Activated naive CD4-positive, alpha-beta T cell (primary cell): ENCODE measurements at places on chromosomes 6 and 20.

DNA sequence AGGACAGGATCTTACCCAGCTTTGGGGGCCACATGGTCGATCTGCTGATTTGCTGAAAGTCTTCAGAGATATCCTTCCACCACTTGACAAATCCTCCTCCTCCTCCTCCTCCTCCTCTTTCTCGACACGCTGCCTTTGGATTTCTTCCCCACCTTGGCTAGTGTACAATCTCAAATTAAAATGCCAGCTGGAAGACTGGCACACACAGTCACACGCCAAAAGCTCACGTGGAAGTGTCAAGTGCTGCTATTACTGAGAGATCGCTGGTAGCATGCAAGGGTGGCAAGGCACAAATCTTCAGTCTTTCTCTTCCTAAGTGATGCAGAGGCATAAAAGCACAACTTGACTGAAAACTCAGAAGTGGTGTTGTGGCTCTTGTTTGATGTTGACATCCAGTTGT, 35.3 kb downstream of the GPR6 start:
- DNase-seq, result no peak

DNA sequence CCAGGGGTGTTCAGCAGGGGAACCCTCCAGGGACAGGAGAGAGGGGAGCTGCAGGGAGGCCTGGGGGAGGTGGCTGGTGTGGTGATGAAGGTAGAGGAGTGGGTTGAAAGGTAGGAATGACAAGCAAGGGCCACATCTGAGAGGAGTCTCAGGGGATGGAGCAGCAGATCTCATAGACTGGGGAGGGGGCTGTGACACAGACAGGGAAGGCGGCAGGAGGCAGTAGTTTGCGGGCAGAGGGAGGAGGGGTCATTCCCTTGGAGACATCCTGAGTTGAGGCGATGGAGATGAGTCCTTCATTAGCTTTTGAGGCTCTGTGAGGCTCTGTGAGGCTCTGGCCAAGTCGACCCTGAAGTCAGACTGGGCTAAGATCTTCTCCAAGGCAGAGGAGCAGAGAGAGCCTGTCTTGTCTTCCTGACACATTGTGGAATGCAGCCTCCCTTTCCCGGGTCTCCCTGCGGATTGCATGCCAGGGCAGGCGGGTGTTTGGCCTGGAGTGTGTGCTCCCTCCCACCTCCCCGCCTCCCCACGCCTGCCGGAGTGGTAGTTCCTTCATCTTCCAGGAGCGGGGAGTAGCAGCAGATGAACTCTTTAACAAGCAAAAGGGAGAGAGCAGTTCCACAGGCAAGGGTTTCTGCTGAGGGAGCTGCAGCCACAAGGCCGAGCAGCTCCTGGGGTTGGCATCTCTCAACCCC, 34.3 kb upstream of the MLN start:
- no peak for DNase-seq

- peak; percentile 42 for DNase-seq
Observed at GRCh38 chr6:13445005-13445743, 42.2 kb downstream of the GFOD1 start.

GRCh38 chr20:21376626-21377025, 20.7 kb downstream of the NKX2-4 start:
- DNase-seq, result no peak

DNA sequence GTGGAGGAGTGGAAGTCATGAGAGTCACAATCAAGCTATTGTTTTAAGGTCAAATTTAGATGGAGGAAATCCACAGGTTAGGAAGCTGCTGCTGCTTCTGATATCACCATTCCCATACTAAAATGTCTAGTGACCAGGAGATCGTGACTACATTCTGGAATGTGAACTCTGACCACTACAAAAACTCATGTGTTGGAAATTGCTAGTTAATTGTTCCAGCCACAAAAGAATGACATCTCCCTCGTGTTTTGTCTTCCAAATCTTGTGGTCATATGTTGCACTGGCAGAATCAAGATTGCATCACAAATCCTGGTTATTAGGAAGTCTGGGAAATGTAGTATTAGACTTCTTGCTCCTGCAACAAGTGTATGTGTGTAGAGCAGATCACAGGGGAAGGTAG, 441.9 kb downstream of the CD109 start:
- no peak for DNase-seq

GRCh38 chr6:93516441-93516840, 97.1 kb upstream of the EPHA7 start:
- DNase-seq, result no peak

DNA sequence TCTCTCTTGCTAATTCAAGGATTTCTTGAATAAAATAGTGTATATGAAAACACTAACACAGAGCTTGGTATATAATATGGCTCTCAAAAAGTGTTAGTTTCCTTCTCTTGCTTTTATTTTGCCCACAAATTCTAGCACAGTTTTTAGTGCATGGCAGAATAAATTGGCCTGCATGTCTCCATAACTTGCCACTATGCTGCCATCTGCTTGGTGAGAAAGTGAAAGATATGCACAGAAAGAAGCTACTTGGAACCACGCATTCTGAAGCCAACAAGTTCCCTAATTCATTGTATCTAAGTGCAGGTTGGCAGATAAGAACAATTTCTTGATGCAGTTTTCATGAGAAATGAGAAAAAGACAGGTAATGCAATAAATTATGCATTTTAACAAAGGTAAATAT, 101.2 kb downstream of the EPHA7 start:
- DNase-seq, result no peak
